ENCODE measurements at places on chromosomes 7 and 10.

- DNase-seq = no peak
Observed at GRCh38 chr7:142873871-142874270, 11.7 kb downstream of the TRPV6 start.

- DNase-seq = no peak
Observed at GRCh38 chr7:155358066-155358947, 60.6 kb downstream of the INSIG1 start.

DNA sequence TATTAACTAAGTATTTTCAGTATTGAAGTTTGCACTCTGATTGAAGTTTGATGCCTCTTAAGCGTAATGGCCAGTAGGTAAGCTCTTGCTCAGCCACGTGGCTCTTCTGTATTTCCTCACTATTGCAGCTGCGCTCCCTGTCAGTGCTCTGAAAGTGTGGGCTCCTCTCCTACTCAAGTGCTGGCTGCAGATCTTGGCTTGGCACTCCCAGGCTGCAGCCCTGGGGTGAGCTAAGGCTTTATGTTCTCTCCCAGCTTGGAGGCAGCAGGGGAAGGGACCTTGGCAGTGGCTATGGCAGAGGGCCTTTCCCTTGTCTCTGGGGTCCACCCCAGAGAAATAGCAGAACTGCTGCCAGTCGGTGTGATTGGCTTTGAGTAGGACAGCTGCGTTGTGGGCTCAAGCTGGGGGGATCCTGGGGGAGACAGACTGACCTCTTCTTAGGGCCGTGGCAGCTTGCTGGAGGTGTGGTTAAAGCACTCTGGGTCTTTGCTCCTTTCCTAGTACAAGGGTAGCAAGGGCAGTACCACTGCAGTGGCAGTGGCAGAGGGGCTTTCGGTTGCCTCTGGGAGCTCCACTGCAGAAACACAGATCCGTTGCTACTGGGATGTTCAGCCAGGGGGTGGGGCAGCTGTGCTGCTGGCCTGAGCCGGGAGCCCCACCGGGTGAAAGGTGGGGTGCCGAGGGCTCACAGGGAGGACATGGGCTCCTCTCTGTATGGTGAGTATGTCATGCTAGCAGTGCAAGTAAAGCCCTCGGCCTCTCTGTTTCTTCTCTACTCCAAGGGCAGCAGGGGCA is 100.5 kb downstream of the GLCCI1 start:
- no peak for DNase-seq

- DNase-seq = peak; percentile 64
Observed at GRCh38 chr10:104925232-104925851, 284.3 kb downstream of the SORCS3 start.

GRCh38 chr10:4194231-4194630 is 409.2 kb upstream of the KLF6 start:
- no peak for DNase-seq

- DNase-seq = peak; percentile 92
Observed at GRCh38 chr10:101782811-101783735, at the start of gene NPM3. NPM3 (minus strand) TSS chr10:101783446; CDS start chr10:101783390, 56 bp downstream.

All from NAMALWA (cell line).